ENCODE measurements at places on chromosomes 3 and 15.

DNA sequence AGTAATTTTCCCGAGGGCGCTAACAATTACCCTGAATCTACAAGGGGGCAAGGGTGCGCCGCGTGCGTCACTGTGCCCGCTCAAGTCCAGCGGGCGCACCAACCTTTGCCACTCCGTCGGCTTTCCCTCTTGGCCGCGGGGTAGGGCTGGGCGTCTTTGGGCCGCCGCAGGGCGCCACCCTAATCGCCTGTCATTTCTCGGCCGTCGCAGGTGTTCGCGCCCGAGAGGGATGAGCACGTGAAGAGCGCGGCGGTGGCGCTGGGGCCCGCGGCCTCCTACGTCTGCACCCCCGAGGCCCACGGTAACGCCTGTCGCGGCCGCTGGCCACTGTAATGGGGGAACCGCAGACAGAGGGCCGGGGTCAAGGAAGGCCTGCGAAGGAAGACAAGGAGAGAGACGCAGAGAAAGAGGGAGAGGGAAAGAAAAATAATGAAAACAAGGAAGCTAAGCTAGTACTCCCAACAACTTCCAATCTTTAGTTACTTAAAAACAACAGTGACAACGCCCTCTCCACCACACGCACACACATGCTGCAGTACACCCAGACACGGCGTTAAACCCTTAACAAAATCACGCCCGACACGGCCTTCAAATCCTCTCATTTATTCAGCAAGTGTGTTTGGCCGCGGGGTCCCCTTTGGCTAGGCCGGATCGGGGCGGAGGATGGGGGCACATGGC, 3.8 kb downstream of the SKOR1 start:
- DNase-seq, result no peak

GRCh38 chr15:68930268-68931022, at the start of gene SPESP1:
Gene SPESP1, plus strand, starts transcription at chr15:68930525. Its CDS starts 129 bp downstream, at chr15:68930654.
- no peak for DNase-seq

- DNase-seq, result no peak
Measured at GRCh38 chr15:65979316-65979715, 110.0 kb downstream of the RAB11A start.

DNA sequence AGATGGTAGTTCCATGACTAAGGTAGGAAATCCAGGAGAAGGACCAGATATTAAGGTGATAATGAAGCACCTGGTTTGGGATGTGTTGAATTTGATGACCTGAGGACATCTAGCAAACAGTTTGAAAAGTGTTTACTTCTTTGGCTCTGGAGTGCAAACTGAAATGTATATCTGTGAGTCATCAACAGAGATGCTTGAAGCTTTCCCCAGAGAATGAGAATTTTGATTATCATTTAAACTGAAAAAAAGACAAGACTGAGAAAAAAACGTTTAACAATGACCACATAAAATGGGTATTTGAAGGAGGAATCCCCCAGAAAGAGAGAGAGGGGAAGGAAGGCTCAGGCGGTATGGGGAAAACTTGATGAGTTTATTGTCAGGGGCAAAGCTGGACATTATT, 20.7 kb upstream of the GSK3B start:
- no peak for DNase-seq

- DNase-seq, result no peak
Measured at GRCh38 chr3:31488475-31489017, 44.2 kb upstream of the STT3B start.

DNA sequence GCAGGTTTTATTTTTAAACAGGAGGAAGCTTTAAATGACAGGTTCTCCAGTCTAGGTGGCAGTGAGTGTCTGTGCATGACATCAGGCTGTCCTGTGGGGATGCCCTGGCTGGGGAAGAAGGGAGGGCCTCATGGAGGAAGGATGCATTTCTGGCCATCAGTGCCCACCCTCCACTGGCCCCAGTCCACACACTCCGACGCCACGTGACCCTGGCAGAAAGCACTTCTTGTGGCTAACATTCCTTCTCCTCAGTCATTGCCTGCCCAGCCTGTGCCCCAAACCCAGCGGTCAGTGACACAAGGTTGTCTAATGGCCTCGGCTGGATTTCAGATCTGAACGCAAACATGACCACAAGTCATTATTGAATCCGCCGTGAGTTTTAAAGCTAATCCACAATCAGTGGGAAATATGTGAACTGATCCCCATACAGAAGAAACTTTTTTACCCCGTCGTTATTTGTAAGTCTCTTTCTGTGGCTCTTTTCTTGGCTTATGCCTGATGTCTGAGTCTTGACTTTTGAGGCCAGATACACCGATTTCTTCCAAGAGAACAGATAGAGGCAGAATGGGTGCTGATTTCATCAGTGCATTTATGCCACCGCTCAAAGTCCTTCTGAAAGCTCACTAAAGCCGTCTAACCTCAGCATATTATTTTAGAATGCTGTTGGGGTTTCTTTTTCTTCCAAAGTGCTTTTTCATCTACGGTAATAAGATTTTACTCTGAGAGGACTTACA, 17.3 kb upstream of the LRRK1 start:
- DNase-seq, result no peak

DNA sequence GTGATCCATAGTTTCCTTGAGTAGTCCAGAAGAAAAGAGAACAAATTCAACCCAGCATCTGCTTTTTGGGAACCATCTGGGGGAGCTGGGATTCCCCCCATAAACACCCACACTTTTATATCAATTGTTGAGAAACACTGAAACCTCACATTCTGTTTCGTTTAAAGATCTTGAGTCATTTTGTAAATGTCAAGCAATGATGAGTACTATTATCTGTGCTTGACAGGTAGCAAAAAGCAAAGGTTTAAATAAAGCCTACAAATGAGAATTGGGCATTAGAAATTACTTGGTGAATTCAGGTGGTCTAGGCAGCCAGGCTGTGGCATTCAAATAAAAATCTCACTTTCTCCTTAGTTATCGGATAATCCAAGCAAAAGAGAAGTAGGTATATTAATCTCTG, 75.7 kb downstream of the TMEM266 start:
- no peak for DNase-seq

- no peak for DNase-seq
Measured at GRCh38 chr3:150404023-150404422, 4.1 kb upstream of the TSC22D2 start.

GRCh38 chr3:194587438-194587931, 45.7 kb downstream of the TMEM44 start:
- DNase-seq, result no peak

- no peak for DNase-seq
Measured at GRCh38 chr15:90394748-90395442, 6.9 kb downstream of the IQGAP1 start.

DNA sequence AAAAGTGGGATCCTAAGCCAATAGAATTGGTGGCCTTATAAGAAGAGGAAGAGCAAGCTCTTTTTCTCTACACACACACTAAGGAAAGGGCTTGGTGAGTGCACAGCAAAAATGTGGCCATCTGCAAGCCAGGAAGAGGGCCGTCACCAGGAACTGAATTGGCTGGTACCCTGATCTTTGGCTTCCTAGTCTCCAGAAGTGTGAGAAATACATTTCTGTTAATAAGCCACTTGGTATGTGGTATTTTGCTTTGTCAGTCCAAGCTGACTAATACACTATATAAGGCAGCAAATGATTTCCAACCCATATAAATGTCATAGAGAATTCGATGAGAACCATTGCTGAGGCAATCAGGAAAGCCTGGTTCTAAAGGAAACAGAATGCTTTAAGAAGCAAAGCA, 816.3 kb upstream of the SEMA6D start:
- no peak for DNase-seq

- no peak for DNase-seq
Measured at GRCh38 chr3:49248840-49249227, 28.2 kb downstream of the C3orf62 start.

DNA sequence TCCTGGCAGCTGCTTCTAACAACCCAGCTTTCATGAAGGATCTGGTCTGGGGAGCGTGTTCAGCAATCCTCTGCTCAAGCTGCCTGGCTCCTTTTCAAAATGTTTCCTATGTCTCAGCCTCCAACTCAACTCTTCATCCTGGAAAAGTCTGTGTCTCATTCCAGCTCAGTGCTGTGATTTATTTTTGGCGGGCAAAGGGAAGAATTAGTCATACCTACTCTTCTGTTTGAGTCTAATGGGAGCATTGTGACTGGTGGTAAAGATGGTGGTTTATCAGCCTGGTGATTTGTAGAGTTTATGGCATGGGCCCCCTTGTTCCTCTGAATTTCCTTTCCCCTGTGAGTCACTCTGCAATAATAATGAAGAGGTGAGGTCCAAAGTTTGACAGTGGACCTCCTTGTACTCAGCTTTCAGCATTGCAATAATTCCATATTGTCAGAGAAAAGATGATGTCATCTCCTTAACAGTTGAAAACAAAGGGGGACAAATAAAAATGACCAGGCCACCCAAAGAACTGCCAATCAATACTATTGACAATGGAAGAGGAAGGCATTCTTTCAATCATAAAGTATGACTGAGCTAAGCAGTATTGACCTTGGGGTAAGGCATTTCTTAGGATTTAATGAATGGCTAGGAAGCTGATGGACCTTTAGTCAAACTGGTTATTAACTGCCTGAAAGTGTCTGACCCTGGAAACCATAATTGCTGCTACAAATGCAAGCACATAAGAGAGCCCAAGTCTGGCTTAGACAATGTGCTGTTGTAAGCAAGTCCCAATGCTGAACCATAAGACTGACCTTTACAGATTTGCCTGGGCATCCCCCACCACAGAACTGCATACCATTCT, 204.7 kb upstream of the MCTP2 start:
- no peak for DNase-seq

DNA sequence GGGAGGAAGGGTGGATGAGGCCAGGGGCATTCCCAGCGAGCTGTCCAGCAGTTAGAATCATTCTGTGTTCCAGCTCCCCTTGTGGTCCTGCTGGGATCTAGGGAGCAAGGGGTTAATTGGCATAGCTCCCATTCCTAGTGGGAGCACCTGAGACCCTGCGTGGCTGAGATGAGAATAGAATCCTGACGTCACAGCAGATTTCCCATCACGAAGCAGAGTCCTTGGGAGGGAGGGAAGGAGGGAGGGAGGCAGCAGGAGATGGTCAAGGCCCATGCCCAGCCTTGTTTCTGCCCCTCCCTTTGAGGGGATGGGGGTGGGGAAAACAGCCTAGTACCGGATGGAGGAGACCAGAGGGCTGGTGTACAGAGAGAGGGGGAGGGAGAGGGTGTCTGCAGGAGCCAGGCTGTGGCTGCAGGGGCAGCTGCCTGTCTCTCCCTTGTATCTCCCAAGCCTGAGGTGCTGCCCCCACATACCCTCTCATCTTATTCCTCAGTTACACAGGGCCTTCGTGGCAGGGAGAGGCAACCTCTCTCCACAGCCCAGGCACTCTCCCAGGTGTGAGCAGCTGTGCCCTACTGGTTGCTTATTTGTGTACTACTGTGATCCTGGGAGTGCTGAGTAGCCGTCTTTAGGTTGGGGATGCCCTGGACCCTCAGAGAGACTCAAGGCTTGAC, 5.4 kb downstream of the TYRO3 start:
- DNase-seq, result no peak

- no peak for DNase-seq
Measured at GRCh38 chr15:51137024-51137423, 42.3 kb upstream of the TNFAIP8L3 start.

- DNase-seq, result no peak
Measured at GRCh38 chr3:27880969-27881892, 159.1 kb upstream of the EOMES start.

DNA sequence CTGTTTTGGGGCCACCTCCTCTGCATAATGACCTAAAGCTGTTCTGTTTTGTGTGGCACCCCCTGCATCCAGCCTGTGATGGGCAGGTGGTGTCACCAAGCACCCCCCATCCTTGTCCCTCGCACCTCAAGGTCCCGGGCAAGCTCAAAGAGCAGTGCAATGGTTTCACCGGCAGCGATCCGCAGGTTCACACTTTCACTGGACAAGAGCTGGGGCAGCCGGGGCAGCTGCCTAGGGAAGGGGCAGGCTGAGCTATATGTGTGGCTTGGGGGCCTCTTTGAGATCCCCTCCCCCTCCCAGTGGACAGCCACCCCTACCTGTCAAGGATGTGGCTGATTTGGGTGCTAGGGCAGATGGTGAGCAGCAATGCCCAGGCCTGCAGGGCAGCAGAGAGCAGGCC, 3.1 kb downstream of the IFRD2 start:
- DNase-seq, result no peak

DNA sequence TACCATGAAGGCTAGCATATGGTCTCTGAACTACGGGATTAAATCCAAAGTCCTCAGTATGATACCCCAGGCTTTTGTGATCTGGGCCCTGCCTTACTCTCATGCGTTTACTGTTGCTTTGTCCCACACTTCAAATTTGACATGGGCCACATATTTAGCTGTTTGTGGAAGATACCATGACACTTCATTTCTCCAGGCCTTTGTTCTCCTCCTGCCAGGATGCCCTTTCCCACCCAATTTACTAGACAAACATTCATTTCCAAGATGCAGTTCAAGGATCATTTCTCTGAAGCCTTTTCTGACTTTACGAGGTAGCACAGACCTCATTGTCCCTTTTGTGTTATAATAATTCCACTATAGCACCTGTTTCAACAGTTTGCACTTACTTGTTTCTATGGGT, 2.2 kb upstream of the OXSM start:
- no peak for DNase-seq

DNA sequence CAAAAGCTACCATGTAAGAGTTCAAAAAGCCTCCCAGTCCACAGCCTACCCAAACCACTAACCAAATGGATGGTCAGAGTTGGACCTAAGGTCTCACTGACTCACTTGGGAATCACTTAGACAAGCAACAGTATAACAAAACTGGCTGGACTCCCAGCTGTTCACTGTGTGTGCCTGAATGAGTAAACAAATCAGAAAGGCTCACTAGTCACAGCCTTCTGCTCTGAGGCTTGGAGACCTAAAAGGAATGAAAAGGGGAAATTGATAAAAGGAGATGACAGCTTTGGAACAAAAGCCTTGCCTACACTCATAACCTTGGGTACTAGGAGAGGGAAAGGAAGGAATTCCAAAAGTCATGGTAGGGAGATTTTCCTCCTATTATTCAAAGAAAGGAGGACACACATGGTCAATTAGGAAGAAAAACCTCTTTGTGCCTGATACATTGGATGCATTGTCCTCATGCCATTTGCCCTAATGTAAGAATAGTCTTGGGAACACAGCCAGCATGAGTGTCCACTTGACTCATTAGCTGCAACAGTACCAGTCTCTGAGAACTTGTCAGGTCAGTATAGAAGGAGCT, 92.3 kb downstream of the FRMD5 start:
- no peak for DNase-seq

DNA sequence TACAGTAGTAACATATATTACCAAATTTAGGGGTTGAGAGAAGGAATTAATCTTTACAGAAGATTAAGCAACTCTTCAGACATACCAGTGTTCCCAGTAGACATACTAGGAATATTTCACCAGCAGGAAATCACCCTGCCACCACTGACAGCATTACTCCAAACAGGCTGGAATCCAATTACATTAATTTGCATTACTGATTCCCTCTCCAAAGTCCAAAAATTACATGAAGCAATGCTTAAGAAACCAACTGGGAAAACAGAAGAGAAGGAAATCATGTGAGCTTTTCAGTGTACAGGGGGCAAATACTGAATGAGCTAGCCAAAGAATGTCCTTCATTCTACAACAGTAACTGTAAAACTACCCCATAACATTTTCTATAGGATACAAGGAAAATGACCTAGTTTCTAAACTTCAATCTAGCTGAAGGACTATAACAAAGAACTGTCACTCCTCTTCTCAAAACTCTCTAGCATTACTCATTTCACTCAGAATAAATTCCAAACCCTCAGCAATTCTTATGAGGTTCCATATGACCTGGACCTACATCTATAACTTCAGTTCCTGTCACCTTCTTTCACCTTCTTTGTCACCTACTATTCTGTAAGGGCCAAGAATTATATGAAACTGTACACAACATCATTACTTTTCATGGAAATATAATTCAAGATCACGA, 72.7 kb downstream of the INO80 start:
- no peak for DNase-seq
